RWPE2 (cell line): ENCODE measurements at places on chromosomes 6 and 20.

DNA sequence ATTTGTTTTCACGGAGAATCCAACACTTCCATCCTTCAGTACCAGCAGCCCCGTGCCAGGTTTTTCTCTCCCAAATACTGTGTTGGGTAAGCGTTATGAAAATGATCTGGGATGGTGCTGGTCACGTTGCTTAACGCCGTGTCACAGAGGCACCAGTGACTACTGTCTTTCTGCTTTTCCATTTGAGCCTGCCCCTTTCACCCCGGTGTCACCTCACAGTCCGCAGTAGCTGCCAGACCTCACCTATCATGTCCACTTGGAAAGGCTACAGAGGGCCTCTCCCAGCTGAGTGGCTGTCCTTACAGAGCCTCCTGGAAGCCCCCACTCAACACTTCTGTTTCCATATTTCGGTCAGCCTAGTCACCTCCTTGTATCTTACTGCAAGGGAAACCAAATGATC is 176.5 kb upstream of the ARID1B start:
- no peak for DNase-seq

DNA sequence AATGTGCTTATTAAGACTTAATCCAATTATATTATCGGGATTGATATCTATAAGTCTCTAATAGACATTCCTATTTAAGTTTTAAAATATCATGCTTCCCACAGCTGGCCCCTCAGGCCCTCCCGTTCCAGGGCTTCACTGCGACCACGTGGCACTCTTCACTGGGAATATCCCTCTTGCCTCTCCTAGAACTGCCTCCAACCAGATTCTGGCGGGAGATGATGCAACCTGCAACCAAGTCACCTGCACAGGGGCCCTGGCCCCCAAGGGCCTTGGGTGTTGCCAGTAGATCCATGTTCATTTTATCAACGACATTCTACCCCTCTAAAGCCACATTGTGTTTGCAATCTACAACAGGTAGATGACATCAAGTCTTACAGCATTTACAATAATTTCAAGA is 18.4 kb upstream of the RAMACL start:
- DNase-seq, result no peak

DNA sequence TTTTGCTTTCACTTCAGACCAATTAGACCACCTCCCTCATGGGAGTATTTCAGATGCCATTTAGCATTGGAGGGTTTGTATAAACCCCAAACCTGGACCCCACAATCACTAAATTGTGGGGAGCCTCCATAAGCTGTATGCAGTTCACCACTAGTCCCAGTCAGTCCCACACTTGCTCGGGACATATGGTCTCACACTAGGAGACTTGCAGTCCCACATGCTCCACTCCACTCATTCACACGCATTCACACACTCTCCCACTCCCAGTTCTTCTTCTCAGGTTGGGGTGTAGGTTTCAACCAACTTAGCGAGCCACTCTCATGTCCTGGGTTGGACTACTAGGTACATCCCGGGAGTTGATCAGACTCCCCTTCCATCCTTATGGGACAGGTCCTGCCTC is 84.5 kb upstream of the GPR6 start:
- no peak for DNase-seq

DNA sequence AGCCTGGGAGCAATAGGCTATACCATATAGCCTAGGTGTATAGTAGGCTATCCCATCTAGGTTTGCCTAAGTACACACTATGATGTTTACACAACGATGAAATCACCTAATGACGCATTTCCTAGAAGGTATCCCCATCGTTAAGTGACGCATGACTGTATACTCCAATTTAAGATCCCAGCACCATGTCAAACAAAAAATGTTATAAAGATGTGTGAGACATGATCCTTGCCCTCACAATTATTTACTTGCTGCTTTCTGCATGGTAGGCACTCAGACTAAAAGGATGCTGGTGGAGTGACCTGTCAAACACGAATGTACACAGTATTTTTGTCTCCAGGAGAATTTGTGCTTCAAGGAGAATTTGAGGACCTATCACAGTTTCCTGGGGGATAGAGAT is 32.3 kb downstream of the SNAP25 start:
- DNase-seq, result no peak

- peak; percentile 52 for DNase-seq
These were observed 2.0 kb upstream of the SLC9A8 start for GRCh38 chr20:49810491-49811190.

DNA sequence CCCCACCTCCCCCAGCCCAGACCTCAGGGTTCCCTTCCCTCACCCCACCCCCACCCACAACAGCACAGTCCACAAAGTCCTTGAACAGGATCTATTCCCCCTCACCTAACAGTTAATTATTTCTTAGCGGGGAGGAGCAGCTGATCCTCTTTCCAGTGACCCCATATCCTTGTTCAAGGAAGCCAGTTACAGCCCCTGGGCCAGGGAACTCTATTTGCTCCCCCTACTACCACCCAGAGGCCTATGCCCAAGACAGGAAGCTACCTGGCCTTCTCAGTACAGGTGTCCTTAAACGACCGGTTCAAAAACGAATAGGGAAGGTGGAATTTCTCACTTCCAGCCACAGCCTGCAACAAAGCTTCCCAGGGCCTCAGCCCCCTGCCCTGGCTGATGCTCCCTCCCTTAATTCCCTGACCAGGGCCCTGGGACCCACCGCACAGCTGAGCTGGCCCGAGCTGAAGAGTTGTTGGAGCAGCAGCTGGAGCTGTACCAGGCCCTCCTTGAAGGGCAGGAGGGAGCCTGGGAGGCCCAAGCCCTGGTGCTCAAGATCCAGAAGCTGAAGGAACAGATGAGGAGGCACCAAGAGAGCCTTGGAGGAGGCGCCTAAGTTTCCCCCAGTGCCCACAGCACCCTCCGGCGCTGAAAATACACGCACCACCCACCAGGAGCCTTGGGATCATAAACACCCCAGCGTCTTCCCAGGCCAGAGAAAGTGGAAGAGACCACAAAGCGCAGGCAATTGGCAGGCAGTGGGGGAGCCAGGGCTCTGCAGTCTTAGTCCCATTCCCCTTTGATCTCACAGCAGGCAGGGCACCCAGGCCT is 778 bp downstream of the MCCD1 start:
- no peak for DNase-seq

GRCh38 chr20:63889241-63890200 is 5.4 kb upstream of the DNAJC5 start:
- no peak for DNase-seq

- no peak for DNase-seq
These were observed 376.1 kb downstream of the UTRN start for GRCh38 chr6:144661116-144661806.

DNA sequence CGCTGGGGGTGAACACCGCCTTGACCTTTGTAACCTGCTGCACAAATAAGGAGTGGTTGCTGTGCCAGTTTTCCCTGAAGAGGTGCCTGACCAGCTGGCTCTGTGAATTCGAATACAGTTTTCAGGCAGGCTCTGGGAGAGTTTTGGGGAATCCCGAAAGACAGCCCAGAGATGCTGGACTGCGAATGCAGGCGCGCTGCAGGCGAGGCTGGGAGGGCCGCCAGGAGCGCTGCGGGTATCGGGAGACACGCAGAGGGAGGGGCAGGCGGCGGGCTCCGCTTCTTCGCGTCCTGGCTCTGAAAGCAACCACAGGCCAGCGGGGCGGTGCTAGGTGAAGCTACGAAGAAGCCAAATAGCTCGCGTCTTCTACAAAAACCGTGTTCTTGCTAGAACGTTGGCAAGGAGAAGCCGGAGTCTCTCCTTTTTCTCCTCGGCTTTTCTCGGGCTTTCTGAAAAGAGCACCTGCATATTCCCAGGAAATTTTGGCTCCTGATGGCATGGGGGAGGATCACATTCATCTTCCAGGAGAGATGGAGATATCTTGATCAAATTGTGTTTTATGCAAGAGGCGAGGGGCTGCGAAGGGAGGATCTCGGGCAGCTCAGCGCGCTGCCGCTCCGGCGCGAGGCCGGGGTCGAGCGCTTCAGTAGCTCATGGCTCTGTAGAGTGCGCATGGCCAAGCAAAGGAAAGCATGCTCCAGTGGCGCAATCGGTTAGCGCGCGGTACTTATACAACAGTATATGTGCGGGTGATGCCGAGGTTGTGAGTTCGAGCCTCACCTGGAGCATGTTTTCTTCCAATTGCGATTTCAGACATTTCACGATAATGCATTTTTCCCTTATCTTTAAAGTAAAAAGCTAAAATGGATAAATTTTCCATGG is 158.1 kb upstream of the ZNF184 start:
- DNase-seq, result peak; percentile 81

GRCh38 chr6:168793649-168794048 is 352.7 kb downstream of the SMOC2 start:
- no peak for DNase-seq
